ENCODE measurements at places on chromosomes 6 and 20.

- no peak for DNase-seq
Observed at GRCh38 chr6:83873869-83874268, 14.4 kb downstream of the CYB5R4 start.

DNA sequence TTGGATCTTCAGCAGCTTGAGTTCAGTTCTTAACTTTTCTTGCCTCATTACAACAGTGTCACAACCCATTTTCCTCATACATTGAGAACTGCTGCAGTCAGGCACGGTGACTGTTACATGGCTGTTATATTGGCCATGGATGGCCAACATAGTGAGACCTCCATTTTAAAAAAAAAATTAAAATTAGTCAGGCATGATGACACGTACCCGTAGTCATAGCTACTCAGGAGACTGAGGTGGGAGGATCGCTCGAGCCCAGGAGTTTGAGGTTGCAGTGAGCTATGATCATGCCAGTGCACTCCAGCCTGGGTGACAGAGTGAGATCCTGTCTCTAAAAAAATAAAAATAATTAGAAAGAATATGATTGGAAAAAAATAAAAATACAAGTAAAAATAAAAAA lies 9.9 kb upstream of the MMP24 start:
- DNase-seq = no peak

- no peak for DNase-seq
Observed at GRCh38 chr20:59334651-59335300, 34.4 kb downstream of the EDN3 start.

GRCh38 chr20:22909436-22909835 lies 125.7 kb upstream of the SSTR4 start:
- no peak for DNase-seq

GRCh38 chr6:366389-367297 lies 24.9 kb upstream of the IRF4 start:
- no peak for DNase-seq

- DNase-seq = no peak
Observed at GRCh38 chr6:164409309-164410009, 899.9 kb downstream of the C6orf118 start.

DNA sequence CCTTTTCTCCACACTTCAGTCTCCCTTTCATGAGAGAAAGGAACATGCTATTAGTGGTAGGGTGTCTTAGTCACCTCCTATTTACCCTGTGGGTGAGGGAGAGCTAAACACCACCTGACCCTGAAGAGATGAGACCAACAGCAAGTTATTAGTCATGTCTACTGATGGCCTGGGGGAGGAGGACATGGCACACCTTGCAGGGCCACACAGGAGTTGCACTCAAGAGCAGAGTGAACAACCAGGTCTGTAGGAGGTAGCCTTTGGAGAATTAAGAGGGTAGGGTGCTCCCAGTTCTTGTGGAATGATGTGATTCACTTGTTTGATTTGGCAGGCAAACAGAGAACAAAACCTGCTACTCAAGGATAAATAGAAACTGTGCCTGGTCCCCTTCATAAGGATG lies 82.7 kb upstream of the FABP7 start:
- DNase-seq = no peak

DNA sequence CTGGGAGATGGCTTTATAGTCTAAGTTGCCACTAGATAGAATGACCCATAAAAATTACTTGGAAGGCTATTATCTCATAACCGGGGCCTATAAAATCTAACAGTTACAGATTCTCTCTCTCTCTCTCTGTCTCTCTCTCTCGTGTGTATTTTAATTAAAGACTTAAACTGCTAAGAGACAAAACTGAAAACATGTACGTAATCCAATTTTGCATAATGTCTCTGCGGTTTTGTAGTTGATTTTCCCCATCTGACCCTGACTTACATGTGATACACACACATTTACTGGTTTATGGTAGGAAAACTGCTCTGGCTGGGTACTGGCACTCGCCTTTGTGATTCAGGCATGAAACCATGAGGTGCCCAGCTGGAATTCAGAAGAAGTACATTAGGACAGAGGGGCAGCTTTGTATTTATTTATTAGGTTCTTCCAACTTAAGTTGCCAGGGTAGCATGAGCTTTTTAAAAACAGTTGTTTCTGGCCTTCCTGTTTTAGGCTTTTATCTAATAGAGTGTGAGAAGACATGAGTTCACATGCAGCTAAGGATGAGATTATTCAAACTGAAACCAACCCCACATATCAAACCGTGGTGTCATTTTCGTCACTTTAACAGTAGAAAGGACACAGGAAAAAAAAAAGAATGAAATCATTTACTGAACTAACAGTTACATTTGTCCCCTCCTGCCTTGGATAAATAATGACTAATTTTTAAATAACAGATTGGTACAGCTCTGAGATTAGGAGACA lies 182.5 kb downstream of the GMPR start:
- DNase-seq = no peak

- DNase-seq = no peak
Observed at GRCh38 chr6:36908747-36909146, 23.0 kb downstream of the C6orf89 start.

- DNase-seq = no peak
Observed at GRCh38 chr6:169083508-169083874, 170.2 kb downstream of the THBS2 start.

- DNase-seq = no peak
Observed at GRCh38 chr20:37337208-37337991, 8.5 kb upstream of the SRC start.

GRCh38 chr6:114055763-114056162 lies 84.8 kb upstream of the HDAC2 start:
- no peak for DNase-seq

GRCh38 chr20:62651285-62652021 lies 9.2 kb downstream of the SLCO4A1 start:
- no peak for DNase-seq

GRCh38 chr6:36290668-36291620 lies 21.1 kb downstream of the PNPLA1 start:
- DNase-seq = no peak

DNA sequence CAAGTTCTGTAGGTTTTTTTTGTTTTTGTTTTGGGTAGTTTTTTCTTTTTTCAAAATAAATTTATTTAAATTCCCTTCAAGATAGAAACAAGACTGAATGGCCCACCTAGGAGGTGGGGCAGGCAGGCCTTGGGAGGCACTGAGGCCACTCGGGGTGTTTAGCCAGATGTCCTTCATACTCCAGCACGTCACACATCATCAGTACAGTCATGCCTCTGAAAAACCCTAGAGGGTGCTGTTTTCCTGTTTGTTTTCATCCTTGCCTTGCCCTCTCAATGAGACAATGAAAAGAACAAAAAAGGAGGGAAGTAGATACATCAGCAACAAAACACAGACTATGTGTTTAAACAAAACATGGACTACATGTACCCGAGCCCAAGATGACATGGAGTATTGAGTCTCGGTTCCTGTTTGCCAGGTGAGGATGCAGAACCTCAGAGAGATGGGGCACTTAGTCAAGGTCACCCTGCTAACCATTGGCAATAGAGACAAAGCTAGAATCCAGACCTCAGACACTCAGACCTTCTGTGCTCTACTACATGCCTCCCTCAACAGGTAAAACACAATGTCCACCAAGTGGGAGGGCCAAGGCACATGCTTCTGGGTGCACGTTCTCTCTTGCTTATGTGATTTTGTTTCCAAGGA lies 26.8 kb upstream of the CLIC5 start:
- peak; percentile 58 for DNase-seq

DNA sequence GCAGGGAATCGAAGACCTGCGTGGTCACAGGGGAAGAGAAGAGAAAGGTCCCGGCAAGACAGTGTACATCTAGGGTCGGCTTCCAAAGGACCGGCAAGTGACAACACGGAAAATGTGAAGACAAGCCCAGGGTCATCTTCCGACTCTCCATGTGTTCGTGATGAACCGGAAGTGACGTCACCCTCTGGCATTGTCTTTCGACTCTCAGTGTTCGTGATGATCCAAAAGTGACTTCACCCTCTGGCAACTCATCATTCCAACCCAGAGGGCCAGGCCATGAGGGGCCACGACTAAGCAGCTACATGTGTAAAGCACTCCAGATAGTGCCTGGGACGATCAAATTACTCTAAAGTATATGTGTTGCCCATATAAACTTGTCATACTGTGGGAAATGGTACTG lies 290.8 kb downstream of the THBS2 start:
- no peak for DNase-seq

GRCh38 chr6:33708516-33709204 lies 2.8 kb downstream of the UQCC2 start:
- DNase-seq = no peak

DNA sequence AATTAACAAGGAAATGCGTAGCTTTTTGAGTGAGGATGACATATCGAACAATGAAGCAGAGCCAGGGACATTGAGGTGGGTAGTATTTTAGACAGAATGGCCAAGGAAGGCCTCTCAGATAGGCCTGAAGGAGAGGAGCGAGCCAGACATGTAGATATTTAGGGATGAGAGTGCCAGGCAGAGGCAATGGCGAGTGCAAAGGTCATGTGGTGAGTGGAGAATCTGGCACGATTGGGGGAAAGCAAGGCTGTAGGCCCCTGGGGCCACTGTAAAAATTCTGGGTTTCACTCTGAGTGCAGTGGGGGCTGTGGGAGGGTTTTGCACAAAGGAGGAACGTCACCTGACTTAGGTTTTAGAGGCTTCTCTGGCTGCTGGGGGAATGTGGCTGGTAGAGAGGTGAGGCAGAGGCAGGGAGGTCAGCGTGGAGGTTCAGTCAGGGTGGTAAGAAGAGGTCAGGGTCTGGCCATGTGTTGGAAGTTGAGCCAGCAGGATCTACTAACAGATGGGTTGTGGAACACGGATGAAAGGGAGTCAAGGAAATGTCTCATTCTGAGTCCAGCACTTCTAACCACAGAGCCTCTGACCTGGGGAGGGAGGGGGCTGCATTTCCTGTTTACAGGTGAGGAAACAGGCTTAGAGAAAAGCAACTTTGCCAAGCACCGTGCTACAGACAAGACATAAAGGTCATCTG lies 11.3 kb downstream of the SIRPA start:
- DNase-seq = no peak

GRCh38 chr6:21596145-21596948 lies 2.8 kb downstream of the SOX4 start:
- peak; percentile 75 for DNase-seq

DNA sequence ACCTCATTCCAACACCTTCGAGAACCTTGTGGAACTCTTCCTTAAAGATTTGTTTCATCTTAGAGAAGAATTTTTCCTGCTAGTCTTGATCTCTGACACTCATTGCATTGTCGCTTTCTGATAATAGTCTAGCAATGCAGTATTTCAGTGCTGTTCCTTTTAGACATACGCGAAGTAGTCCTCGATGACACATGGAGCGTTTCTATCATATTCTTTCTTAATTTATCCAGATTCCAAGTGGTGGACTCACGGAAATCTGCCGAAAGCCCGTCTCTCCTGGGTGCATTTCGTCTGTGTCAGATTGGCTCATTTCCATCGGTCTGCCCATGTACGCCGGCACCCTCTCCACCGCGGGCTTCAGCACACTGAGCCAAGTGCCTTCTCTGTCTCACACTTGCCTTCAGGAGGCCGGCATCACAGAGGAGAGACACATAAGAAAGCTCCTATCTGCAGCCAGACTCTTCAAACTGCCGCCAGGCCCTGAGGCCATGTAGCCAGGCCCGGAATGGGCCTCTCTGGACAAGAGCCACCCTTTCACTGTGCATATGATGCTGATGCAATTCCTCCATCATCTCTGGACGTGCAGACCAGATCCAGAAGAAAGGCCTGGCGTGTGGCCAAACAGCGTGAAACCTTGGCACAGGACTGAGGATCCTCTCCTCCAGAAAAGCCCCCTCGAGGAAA lies 198.6 kb upstream of the UST start:
- no peak for DNase-seq

DNA sequence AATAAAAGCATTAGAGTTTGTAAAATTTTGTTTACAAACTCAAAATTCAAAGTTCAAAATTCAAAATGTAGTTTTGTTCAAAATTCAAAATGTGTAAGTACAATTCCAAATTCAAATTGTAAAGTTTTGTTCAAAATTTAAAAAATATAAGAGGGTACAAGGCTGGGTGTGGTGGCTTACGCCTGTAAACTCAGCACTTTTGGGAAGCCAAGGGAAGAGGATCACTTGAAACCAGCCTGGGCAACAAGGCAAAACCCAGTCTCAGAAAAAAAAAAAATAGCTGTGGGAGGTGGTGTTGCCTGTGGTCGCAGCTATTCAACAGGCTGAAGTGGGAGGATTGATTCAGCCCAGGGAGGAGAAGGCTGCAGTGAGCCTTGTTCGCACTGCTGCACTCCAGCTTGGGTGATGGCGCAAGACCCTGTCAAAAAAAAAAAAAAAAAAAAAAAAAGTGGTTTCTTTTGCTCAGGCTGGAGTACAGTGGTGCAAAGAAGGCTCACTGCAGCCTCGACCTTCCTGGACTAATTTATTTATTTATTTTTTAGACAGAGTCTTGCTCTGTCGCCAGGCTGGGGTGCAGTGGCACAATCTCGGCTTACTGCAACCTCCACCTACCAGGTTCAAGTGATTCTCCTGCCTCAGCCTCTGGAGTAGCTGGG lies 5.4 kb upstream of the ZBTB12 start:
- DNase-seq = no peak

DNA sequence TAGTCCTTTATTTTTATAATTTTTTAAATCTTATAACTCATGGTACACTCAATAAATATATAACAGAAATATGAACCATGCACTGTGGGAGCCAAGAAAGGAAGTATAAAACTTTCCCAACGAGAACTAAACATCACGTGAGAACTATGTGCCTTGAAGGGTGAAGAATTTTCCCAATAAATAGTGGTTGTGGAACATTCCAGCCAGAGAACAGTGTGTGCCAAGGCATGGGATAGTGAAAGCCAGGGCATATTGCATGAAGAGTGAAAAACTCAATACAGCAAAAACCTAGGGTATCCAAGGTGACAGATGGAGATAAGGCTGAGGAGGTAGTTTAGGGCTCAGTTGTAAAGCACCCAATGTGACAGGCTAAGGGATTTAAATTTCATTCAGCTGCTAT lies 86.1 kb downstream of the SIM1 start:
- DNase-seq = no peak

GRCh38 chr20:50799176-50799889 lies 4.5 kb downstream of the BCAS4 start:
- peak; percentile 22 for DNase-seq

- DNase-seq = no peak
Observed at GRCh38 chr20:57866250-57867106, 156.7 kb upstream of the PMEPA1 start.

GRCh38 chr6:33840048-33840926 lies 36.5 kb upstream of the MLN start:
- no peak for DNase-seq

DNA sequence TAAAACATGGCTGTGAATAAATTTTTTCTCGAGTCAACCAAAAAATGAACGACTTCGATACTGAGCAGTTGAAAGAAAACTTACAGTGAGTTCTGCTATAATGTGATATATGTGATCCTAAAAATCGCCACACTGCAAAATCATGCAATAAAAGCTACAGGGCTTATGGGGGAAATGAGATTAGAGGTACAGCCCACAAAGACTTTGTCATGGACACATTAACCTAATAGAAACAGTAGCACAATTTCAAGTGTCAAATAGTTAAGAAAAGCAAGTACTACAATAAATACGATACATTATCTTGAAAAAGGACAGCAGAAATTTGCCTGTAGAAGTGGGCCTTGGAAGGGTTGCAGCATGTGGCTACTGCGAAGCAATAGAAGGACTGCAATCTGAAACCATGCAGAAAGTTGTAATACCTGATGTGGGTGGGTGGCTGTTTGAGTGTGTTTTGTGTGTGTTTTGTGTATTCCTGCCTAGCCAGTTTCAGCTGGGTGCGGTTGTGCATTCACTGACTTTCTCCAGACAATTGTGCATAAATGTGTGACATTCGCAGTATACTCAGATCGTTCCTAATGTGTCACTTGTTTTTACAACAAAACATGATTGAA lies 79.1 kb downstream of the RPP40 start:
- DNase-seq = no peak
